ENCODE measurements at places on chromosomes 6 and 20.

DNA sequence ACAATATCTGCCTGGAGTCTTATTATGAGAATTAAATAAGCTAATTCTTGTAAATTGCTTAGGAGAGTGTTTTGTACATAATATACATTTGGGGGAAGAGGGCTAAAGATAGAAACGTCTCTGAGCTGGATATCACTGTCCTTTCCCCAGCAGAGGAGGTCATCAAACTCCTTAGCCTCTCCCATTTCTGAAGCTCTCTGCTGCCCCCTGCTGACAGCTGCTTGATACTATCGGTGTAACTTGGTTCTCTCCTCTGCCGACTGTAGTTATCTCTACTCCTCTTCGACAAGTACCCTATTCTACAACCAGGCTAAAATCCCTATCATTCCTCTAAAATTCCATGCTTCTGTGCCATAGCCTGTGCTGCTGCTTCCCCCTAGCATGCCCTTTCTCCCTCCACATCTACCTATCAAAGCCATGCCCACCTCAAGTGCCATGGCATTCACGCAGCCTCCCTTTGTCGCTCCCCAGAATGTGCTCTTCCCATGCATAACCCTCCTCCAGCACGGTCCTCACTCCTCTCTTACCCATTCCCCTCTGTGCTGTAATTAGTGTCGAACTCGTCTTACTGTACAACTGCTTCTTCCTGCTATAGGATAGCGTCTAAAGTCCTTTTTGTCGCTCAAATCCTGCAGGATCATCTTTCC is 101.2 kb downstream of the EPM2A start:
- DNase-seq: peak; percentile 77

DNA sequence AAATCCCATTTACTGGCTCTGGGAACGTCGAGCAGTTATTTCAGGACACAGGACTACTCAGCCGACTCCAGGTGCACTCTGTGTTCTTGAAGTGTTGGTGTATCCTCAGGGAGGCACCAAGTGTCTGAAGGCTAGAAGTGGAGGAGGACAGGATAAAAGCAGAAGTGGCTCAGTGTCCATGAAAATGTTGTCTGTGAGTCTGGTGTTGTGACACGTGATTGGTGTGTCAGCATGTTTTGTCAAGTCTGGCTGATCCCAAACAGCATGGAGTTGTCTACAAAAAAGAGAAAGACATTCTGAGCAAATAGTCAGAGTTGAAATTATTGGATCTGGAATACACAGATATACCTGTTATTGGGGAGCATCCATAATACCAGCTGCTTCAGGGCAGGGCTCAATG is 30.3 kb downstream of the SCGN start:
- no peak for DNase-seq

DNA sequence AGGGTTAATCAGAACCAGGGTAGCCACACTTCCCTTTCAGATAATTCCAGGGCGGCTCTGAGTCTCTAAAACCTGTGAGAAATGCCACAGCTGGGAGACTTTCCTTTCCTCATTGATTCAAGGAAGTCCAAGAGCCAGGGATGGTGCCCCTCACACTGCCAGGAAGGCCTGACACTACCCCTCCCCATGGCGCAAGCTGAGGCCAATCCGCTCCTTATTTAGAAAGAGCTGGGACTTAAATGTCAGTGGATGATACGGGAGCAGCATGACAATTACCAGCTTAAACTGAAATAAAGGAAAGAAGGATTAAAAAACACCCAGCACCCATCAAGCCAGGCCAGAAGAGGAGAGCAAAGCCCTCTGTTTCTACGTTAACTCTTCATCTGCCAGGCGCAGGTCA is 244.4 kb downstream of the LRFN2 start:
- DNase-seq: no peak

- DNase-seq: no peak
Observed at GRCh38 chr6:104418125-104418524, 441.6 kb downstream of the HACE1 start.

DNA sequence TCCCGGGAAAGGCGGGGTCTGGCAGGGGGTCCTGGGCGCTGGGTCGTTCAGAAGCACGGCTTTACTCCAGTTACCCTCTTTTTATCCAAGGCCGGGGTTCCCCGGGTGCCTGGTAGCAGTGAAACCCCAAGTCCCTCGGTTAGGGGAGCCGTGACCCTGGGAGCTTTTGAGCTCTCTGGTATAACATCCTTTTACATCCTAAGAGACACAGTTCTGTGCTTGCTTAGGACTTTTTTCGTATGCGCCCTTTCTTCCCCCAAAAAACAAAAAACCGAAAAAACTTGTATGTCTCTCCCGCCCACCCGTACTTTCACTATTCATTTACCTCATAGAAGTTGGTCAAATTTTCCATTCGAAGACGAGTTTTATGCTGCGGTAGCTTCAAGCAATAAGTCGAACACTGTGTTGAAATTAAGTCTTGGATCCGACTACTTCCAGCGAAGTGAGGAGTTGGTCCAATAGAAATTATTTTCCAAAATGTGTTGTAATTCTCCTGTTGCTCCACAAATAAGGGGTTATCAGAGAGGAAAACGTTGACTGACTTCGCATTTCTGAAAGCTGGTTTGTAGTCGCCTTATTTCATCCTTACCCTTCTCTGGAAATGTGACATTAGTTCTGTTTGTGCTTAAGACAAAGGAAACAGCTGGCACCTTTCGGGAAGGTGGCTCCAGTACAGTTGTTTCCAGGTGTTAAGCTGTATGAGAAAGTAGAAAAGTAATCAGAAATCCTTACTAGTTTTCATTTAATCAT is 816 bp upstream of the MAN1A1 start:
- DNase-seq: peak; percentile 13

GRCh38 chr6:9977411-9977810 is 437.5 kb downstream of the TFAP2A start:
- no peak for DNase-seq

- no peak for DNase-seq
Observed at GRCh38 chr20:44918761-44919160, 8.9 kb downstream of the PABPC1L start.

DNA sequence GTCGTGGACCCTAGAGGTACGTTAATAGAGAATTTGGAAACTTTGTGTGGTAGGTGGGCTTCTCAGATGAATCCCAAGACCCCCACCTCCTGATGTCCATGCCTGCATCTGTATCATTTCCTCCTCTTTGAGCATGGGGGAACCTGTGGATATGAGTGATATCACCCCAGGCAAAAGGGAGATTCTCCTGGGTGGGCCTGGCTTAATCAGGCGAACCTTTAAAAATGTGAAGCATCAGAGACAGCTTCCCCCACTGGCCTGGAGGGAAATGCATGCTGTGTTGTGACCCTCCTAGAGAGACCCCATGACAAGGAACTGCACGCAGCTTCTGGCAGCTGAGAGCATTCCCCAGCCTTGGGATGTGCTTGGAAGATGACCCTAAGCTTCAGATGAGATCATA is 180.9 kb downstream of the MBOAT1 start:
- DNase-seq: no peak

DNA sequence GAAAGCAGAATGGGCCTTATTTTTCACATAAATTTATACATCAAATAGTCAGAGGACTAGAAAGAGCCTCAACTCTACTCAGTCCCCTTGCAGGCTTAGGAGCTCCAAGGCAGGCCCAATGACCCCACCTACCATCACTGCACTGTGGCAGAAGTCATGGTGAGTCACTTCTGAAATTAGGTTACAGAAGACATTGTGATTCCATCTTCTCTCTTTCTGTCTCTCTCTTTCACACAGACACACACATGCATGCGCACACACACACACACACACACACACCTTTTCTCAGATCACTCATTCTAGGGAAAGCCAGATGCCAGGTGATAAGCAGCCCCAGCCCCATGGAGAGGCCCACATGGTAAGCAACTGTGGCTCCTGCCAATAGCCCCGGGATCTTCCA is 103.8 kb downstream of the C6orf118 start:
- DNase-seq: no peak

- DNase-seq: no peak
Observed at GRCh38 chr6:162200945-162201690, 526.4 kb downstream of the PRKN start.

DNA sequence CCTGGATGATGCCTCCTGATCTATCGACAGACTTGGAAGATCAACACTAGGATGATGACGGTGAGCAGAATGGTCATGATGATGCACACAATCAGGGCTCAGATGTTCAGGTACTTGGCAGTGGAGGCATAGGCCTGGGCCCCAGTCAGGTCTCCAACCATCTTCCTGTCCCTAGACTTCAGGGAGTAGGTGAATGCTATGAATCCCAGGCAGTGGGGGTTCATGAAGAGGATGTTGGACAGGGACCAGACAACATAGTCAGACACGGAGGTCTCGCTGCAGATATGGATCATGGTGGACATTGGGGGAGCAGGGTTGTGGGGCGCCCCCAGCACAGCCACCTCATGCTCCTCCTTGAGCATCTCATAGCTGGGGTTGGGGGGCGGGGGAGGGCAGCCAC is 27.5 kb downstream of the HLA-F start:
- no peak for DNase-seq

GRCh38 chr6:151353795-151354194 is 37.6 kb downstream of the ZBTB2 start:
- DNase-seq: no peak

GRCh38 chr20:35772563-35773058 is 796 bp downstream of the PHF20 start:
- no peak for DNase-seq

DNA sequence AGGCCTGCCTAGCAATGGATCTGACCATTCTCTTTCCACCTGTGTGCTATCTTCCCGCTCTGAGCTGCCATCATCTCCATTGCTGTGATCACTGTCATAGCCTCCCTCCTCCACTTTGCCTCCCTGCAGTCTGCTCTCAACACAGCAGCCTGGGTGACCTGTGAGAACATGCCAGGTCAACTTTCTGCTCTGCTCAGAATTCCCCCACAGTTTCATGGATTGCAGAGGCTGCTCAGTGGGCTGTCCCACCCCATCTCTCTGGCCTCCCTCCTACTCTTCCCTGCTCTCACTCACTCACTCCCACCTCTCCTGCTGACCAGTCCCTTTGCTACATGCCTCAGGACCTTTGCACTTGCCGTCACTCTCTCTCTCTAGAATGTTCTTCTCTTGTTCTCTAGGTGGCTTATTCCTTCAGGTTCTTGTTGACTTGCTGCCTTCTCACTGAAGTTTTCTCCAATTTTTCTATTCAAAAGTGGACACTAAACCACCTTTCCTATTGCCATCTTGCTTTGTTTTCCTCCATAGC is 159.9 kb downstream of the CD83 start:
- DNase-seq: no peak

DNA sequence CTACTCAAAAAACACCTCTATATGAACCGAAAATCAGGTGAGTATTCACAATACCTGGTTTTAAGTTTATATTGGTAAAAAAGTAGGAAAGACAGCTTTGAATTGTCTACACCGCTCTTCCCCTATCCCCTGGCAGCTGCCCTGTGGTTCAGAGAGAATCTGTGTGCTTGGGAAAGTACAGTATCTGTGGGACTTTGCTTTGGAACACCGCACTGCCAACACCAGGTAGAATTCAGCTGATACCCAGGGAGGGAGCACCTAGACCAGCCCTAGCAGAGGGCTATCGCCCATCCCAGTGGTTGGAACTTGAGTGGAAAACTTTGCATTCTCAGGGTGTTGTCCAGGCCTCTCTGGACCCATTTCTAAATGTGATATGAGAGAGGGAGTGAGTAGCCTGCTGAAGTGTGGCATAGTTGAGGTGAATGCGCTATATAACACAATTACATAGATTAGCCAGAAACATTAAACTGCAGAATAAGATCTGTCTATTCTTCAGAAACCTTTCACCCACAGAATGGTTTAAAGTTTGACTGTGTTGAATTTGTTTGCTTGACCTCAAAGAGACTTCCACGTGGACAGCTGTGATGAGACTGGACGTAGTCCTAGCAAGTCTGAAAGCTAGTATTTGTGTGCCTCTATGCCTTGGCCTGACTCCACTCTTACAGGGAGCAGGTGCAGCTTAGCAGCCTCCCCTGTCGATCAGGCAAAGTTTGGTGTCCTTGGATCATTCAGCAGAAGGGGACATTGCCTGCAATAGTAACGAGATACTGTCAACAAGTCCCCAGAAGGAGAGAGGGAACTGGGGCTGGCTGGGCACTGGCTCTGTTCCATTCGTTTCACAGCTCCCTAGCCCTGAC is 11.5 kb upstream of the MPC1 start:
- no peak for DNase-seq

GRCh38 chr6:21780141-21780540 is 186.6 kb downstream of the SOX4 start:
- no peak for DNase-seq

DNA sequence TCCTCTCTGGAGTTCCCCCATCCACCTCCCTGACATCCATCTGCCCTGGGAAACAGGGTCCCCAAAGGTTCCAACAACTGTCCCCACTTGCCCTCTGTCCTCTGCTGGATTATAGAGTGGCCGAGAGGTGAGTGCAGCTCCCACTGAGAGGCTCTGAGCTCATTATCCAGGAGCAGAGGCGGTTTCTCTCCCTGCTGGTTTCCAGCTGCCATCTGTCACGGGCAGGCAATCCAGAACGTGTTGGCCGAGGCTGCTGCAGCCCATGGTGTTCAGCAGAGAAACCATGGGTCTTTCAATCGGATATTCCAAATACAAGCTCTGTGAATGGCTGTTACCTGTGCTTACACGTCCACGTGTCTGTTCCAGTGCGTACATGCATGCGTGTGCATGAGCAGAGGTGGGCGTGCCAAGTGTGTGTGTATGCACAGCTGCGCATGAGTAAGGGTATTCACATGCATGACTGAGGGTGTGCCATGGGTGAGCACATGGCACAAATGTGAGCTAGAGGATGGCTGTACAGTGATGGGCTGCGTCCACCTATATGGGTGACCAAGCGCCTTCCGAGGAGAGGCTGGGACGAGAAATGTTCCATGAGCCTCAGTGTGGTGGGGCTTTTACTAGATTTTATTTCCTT is 183.7 kb upstream of the PMEPA1 start:
- DNase-seq: no peak

GRCh38 chr6:46048646-46049297 is 33.1 kb upstream of the CLIC5 start:
- no peak for DNase-seq

- no peak for DNase-seq
Observed at GRCh38 chr20:61529354-61529753, 277.3 kb downstream of the CDH4 start.

- DNase-seq: no peak
Observed at GRCh38 chr6:99514089-99514488, 1.1 kb downstream of the USP45 start.

DNA sequence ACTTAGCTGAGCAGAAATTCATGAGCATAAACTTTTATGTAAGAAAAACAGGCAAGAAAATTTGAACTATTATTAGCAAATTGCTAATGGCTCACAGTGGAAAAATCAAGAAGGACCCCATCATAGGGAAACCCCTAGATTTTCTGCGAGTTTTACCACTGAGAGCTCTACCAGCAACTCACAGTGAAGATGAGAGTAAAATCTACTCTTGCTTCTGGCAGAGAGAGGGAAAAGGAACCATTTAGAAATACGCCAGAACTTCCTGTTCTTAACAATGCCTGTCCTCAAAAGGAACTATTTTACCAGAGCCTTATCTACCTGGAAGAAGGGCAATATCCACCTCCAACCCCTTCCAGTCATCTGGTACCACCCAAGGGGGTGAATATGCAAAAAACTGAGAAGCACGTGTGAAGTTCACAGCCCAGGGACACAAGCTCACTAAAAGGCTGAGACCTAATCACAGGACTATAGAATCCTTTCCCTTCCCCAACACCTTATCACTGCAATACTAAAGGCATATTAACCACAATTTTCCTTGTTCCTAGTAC is 34.4 kb upstream of the ASF1A start:
- no peak for DNase-seq

- no peak for DNase-seq
Observed at GRCh38 chr20:62276439-62276838, 26.4 kb upstream of the ADRM1 start.

GRCh38 chr20:57508381-57508780 is 16.6 kb downstream of the CTCFL start:
- DNase-seq: no peak

Measured in stimulated activated CD8-positive, alpha-beta memory T cell treated with anti-CD3 and anti-CD28 coated beads, Interleukin-15, amount 100 ng/mL, for 24 hours (primary cell).